NAMALWA (cell line): ENCODE measurements at places on chromosomes 5 and 9.

- peak; percentile 33 for DNase-seq
Measured at GRCh38 chr9:95268681-95269080, 48.8 kb downstream of the FANCC start.

DNA sequence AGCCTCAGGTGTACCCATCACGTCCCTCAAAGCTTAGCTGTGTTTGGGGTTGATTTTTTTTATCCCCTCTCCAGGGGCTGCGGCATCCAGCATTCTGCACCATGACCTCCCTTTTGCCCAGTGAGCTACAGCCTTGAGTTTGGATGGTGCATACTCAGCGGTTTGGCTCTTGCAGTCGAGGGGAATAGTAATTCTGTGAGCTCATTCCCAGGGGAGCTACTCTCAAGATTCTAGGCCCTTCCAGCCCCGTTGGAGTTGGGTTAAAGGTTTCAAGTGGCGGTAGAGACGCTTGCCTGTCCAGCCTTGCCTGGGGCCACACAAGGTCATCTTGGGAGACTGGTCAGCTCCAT is 102.2 kb upstream of the SPRY4 start:
- no peak for DNase-seq

GRCh38 chr9:89508951-89509615 is 11.2 kb upstream of the SEMA4D start:
- DNase-seq, result no peak

DNA sequence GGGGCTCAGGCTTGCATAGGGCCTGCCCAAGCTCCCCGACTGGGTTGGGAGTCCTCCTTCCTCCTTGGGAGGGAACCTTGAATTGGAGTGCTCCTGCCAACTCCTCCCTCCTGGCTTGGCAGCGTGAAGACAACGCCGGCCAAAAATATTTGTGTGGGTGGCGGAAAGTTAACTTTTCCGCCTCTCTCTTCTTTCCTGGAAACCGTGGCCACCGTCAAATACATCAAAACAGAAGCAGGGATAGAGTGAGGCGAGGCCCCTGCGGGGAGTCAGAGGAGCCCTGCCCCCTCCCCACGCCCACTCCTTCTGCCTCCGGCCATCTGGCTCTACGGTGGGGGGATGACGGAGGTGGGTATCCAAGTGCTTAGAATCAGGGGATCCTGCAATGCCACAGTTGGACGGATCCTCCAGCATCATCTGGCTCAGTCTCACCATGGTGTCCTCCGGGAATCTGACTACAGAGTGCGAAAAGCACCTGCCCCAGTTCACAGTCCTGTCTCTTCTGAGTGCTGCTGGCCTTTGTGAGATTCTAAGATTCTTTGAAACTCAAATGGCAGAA is 25.2 kb upstream of the SYNPO start:
- no peak for DNase-seq

- no peak for DNase-seq
Measured at GRCh38 chr5:170338933-170339779, 41.6 kb upstream of the LCP2 start.

DNA sequence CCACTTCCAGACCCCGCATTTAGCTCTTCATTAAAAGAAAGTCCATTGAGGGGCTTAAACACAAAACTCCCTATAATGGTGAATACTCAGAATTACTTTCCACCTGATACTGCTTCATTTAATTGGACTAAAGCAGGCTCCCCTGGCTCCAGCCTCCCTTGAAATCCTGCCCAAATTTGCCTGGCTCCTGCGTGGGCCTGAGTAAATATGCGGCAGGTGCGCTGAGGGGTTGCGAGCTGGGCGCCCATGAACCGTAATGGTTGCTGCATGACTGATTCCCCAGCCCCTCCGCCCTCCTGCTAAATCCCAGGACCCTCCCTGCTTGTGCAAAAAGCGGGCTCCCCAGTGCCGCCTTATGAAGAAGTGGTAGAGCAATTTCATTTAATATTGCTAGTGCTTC is 639.7 kb downstream of the BNC2 start:
- no peak for DNase-seq

GRCh38 chr5:56849671-56850070 is 34.3 kb downstream of the MAP3K1 start:
- no peak for DNase-seq
